Aortic smooth muscle cell (primary cell): ENCODE measurements at places on chromosomes 3 and 15. TPM values are rescaled to one million over a fixed set of nuclear protein-coding genes. Genes with fewer than 3 reads are reported as not detected.

DYNLT2B gene
- total RNA-seq: 10.1 and 11.1 TPM in 2 replicates

ATP11B gene
- total RNA-seq: 68.4 and 81.9 TPM in 2 replicates

ISLR gene
- total RNA-seq: 69.2 and 95.8 TPM in 2 replicates

SH2D7 gene
- total RNA-seq: not detected in 2 replicates
